Thyroid gland (tissue), 4 donors: ENCODE measurements at places on chromosomes 2 and 18. TPM values are rescaled to one million over a fixed set of nuclear protein-coding genes. Genes with fewer than 3 reads are reported as not detected.

DNA sequence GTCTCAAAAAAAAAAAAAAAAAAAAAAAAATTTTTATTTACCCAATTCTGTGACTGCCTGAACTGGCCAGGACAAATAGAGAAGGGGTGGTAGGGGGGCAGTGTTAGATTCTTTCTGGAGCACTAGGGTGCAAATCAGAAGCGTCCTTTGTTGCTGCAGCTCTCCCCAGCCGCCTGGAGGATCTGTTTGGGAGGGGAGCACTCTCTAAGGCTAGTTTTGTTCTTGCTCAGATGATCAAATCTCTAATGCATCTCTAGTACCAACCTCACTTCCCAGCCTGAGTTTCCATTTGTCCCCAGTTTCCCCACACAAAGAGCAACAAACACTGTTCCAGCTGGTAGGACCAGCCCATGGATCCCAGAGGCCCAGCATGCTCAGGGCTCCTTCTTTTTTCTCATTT lies 83.0 kb downstream of the GBX2 start:
- H3K27me3 ChIP-seq: no peaks in the 10 kb centered on the region
- H3K36me3 ChIP-seq: no peaks in the 10 kb centered on the region
- H3K4me3 ChIP-seq: no peak overlapping the region
- no peaks in the 10 kb centered on the region for H3K4me1 ChIP-seq
- no peak for DNase-seq

DNA sequence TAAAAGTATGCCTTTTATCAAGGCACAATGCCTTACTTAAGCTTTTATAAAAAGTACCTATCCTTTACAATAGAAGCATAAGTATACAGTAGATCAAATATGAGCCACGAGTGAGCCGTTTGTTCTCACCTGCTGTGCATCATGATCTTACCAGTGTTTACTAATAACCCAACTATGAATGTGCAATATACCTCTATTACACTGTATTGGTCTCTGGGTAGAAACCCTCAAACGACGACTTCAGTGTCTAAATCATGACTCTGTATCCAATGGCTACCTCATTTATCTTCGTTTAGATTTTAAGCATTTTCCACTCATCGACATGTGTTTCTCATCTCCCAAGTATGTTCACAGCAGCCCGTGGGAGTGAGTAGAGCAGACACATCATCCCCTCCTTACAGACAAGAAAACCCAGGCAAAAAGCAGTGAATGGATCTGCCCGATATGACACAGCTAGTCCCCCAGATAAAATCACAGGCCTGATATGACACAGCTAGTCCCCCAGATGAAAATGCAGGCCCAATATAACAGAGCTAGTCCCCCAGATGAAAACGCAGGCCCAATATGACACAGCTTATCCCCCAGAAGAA lies 279.8 kb downstream of the TNS1 start:
- H3K4me1 ChIP-seq: no peaks in the 10 kb centered on the region
- H3K27ac ChIP-seq: no peak overlapping the region
- H3K27me3 ChIP-seq: no peaks in the 10 kb centered on the region
- no peak overlapping the region for H3K4me3 ChIP-seq

Gene CHRNA1
- total RNA-seq: not detected

DNA sequence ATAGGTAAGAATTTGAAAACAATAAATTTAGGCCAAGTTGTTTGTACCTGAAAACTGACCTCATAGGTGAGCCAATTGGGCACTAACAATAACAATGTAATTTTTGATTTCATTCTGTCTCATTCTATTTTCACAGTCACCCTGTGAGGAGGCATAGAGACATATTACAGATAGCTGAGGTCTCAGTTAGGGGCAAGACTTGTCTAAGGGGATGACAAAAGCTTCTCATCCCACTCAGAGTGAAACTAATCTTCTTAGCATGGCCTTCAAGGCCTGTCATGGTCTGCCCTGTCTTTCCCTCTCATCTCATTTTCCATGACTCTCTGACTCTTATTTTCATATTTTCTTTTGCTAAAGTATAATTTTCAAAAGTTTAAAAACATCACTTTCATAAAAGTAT lies 562.0 kb upstream of the TNP1 start:
- no peaks in the 10 kb centered on the region for H3K27me3 ChIP-seq
- peaks cover 13% of the 10 kb centered on the region for H3K4me1 ChIP-seq
- H3K4me3 ChIP-seq: no peak overlapping the region
- DNase-seq: no peak
- H3K36me3 ChIP-seq: no peaks in the 10 kb centered on the region

GRCh38 chr2:241201445-241202267 lies 13.2 kb downstream of the ANO7 start:
- DNase-seq: no peak
- no peaks in the 10 kb centered on the region for H3K36me3 ChIP-seq
- no peaks in the 10 kb centered on the region for H3K27me3 ChIP-seq
- no peak overlapping the region for H3K27ac ChIP-seq

Gene GREB1
- 4.2 TPM for total RNA-seq

DNA sequence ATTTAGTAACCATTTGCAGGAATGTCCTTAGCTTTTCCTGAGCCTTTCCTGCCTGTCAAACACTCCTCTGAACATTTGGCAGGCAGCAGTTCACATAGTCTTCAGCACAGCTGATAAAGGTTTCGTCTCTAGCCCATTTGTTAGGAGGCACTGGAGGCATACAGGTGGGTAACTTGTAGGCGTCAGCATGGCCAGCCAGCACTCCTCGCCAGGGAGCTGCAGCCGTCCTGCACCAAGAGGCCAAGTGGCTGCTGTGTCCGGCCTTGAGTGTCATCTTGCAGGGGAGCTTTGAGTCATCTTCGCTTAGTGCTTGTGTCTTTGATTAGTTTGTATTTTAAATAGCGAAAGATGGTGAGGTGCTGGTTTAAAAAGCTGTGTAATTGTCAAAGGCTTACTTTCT lies 120.3 kb upstream of the NFATC1 start:
- H3K27me3 ChIP-seq: no peaks in the 10 kb centered on the region
- no peaks in the 10 kb centered on the region for H3K36me3 ChIP-seq
- no peaks in the 10 kb centered on the region for H3K4me1 ChIP-seq
- no peak overlapping the region for H3K27ac ChIP-seq
- no peak overlapping the region for H3K4me3 ChIP-seq
